Activated effector memory CD4-positive, alpha-beta T cell treated with anti-CD3 and anti-CD28 coated beads, Interleukin-2, amount 50 U/mL, for 16 hours (primary cell): ENCODE measurements at places on chromosomes 4 and X.

- DNase-seq = no peak
Measured at GRCh38 chr4:101135371-101136010, 211.8 kb downstream of the PPP3CA start.

- DNase-seq = no peak
Measured at GRCh38 chrX:98405376-98405775, 1521.7 kb downstream of the RPA4 start.

GRCh38 chr4:48664938-48665337, 115.1 kb downstream of the FRYL start:
- DNase-seq = no peak

DNA sequence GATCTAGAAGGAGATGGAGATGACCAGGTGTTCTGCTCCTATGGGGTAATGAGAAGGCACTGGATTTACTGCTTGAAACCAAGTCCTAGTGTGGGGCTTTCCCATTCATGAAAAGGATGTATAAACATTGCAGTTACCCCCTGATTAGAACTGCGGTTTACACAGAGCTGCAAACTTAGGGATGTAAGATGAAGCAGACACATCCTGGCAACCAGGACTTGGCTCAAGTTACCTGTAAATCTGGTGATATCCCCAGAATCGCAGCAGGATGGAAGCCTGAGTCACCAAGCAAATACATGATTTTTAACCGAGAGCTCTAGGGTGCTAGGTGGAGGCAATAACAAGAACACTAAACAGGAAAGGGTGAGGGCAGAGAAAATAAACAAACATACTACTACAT, 178.6 kb upstream of the MAMLD1 start:
- no peak for DNase-seq

DNA sequence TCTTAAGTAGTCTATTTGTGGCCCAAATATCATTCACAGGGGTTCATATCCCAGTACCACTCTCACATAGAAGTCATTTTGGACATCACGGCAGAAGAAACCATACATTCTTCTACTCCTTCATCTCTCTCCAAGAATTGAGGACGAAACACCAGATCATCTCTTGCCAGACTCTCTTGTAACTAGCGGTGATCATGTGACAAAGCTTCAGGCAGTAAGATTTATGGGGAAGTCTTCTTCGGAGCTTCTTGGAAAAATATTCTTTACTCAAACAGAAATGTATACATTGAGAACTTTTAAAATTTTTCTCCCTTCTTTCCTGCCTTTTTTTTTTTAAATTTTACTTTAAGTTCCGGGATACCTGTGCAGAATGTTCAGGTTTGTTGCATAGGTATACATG, 4.7 kb upstream of the TBC1D19 start:
- no peak for DNase-seq

GRCh38 chr4:88283661-88284438, 511 bp downstream of the PPM1K start:
- peak; percentile 89 for DNase-seq

GRCh38 chr4:186752325-186752724, 28.7 kb upstream of the FAT1 start:
- DNase-seq = no peak

- DNase-seq = no peak
Measured at GRCh38 chr4:157127571-157127970, 51.6 kb downstream of the GLRB start.

DNA sequence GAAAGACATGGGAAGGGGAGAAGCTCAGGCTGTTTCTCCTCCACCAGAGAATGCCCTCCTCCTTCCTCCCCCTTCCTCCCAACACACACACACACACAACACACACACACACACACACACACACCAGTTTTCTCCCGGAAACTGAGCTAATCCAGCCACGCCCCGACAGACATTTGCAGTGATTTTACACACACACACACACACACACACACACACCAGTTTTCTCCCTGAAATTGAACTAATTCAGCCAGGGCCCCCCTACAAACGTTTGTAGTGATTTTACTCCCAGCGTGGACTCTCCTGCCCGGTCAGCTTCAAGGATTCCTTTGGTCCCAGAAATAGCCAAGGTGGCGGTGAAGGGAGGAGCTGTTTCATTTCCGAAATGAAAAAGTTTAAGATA, 32.9 kb upstream of the STX18 start:
- DNase-seq = no peak

- no peak for DNase-seq
Measured at GRCh38 chr4:25883565-25883964, 20.8 kb upstream of the SEL1L3 start.

- no peak for DNase-seq
Measured at GRCh38 chr4:55028196-55028595, 97.2 kb downstream of the KDR start.

DNA sequence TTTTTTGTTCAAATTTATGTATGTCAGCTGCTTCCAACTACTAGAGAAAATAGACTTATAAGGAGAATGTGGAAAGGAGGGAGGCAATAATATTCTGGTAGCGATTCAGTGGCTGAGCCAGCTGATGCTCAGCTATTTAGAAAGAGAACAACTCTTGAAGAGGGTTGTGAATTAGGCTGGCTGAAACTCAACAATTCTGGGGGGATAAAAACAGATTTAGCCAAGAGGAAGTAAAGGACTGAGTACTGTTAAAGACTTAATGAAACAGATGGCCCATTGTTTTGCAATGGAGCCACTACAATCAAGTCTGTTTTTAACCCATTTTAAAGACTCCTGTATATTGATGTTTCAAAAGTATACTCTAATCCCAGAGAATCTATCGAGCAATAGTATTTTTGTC, 1058.9 kb downstream of the C4orf33 start:
- no peak for DNase-seq

GRCh38 chr4:3390288-3390811, 51.4 kb upstream of the HGFAC start:
- peak; percentile 48 for DNase-seq

GRCh38 chr4:85979276-85979675, 380.6 kb downstream of the MAPK10 start:
- no peak for DNase-seq

DNA sequence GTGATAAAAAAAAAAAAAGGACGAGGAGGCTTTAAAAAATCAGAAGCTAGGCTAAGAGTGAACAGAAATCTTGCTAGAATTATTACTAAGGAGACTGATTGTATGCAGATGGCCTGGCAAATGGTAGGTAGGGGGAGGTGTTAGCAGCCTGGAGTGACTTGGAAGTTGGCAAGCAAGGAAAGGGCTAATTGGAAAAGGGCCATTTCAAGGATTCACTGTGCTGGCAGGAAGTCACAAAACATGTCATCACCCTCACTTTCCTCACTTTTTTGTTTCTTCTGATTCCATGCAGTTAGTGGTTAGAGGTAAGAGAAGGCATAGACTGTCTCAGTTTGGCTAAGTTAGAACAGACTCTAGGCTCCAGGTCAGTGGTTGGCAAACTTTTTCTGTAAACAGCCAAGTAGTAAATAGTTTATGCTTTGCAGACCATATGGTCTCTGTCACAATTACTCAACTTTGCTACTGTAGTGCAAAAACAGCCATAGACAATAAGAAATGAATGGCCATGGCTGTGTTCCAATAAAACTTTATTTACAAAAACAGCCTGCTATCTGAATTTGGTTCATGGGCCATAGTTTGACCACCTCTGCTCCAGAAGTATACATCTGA, 646.5 kb upstream of the ACTRT1 start:
- no peak for DNase-seq

DNA sequence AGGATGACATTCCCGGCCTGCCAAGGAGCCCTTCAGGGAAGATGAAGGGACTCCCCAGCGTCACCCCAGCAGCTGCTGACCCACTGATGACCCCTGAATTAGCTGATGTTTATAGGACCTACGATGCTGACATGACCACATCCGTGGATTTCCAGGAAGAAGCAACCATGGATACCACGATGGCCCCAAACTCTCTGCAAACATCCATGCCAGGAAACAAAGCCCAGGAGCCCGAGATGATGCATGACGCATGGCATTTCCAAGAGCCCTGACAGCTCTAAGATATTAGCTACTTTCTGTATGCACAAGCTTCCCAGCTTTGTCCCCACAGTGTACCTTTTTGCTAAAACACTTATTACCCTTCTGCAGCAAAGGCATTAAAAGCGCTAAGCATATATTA, 14.4 kb downstream of the AMBN start:
- DNase-seq = no peak

GRCh38 chrX:114073926-114074325, 510.0 kb upstream of the HTR2C start:
- DNase-seq = no peak

- DNase-seq = no peak
Measured at GRCh38 chr4:25779021-25779420, 83.8 kb downstream of the SEL1L3 start.

- DNase-seq = no peak
Measured at GRCh38 chrX:17842769-17843525, 18.2 kb downstream of the RAI2 start.

GRCh38 chr4:28709891-28710290, 1849.2 kb downstream of the STIM2 start:
- DNase-seq = no peak

GRCh38 chrX:53637479-53637878, 49.0 kb downstream of the HUWE1 start:
- DNase-seq = no peak

GRCh38 chr4:13547485-13548041, 3.3 kb upstream of the NKX3-2 start:
- DNase-seq = peak; percentile 72

DNA sequence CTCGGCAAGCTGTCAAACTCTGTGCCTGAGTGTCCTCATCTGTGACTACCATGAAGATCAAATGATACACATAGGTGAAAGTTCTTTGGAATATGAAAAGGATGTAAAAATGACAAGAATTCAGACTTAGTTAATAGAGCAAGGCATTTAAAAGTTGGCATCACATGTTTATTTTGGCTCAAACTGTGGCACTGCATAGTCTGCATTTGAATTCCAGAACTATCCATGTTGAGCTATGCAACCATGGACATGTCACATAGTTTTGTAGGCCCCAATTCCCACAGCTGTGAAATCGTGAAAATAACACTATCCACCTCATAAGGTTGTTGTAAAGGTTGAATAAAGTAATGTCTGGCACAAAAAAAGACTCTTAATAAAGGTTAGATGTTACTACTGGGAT, 33.9 kb downstream of the AFF2 start:
- DNase-seq = no peak

DNA sequence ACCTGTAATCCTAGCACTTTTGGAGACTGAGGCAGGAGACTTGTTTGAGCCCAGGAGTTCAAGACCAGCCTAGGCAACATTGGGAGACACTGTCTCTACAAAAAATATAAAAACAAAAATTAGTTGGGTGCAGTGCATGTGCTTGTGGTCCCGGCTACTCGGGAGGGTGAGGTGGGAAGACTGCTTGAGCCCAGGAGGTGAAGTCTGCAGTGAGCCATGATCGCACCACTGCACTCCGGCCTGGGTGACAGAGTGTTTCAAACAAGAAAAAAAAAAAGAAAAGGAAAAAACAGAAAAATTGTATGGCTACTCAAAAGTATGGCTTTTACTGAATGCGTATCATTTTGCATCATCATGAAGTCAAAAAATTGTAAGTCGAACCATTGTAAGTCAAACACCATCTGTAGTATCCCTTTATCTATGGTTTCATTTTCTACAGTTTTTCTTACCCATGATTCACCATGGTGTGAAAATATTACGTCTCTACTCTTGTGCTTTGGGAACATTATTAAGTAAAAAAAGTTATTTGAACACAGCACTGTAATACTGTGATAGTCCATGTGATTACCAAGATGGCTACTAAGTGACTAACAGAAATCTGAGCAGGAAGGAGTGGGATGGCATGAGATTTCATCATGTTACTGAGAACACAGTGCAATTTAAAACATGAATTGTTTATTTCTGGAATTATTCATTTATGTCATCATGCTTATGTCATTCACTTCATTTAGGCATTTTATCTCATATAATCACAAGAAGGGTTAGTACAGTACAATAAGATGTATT, 26.5 kb upstream of the MANBA start:
- no peak for DNase-seq

- no peak for DNase-seq
Measured at GRCh38 chr4:39637221-39637585, 1.5 kb downstream of the SMIM14 start.

DNA sequence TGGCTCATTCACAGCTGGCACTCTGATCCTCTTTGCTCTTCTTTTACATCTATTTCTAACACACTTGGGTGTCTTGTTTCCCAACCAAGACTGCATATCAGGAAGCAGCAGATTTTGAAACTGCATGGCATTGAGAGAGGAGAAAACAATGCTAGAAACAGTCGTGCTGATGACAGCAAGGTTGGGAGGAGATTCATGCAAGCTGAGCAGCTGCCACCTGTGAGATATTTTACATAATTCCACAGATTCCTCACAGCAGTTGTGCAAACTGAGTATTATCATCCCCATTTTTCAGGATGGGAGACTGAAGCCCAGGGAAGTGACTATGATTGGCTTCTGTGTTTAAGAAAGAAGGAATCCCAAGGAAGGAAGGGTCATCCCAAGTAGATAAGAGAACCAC, 105.0 kb downstream of the SLC2A9 start:
- no peak for DNase-seq

DNA sequence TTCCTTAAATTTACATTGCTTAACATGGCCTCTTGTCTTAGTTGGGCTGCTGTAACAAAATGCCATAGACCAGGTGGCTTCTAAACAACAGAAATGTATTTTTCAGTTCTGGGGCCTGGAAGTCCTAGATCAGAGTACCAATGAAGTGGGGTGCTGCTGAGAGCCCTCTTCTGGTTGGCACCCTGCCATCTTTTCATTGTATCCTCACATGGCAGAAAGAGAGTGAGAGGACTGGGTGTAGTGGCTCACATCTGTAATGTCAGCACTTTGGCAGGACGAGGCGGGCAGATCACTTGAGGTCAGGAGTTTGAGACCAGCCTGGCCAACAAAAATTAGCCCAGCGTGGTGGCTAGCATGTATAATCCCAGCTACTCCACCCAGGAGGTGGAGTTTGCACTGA, 12.0 kb upstream of the KLB start:
- DNase-seq = no peak

- no peak for DNase-seq
Measured at GRCh38 chr4:81722290-81722851, 250.7 kb upstream of the RASGEF1B start.

GRCh38 chr4:12118651-12119213, 690.0 kb upstream of the HS3ST1 start:
- no peak for DNase-seq

DNA sequence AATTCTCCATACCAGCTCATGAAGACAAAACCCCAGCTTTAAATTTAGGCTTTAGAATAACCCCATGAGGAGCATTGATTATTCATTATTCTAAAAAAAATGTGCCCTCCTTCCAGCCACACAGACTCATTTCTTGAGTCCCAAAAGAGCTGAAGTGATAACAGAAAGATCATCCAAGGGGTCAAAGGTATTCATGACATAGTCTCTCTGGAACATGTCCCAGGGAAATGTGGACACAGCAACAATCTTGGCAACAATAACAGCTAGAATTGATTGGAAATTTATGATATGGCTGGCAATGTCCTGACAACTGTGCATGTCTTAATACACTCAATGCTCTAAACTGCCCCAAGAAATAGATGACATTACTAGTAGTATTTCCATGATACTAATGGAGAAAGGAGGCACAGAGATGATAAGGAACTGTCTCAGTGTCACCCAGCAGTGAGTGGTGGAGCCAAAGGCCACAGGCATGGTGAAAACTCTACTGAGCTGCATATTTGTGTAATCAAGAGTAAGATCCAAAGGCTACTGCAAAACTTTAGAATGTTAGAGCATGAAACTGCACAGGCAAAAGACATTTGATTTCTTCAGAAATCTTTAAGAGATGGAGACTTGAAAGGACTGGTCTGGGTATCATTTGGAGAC, 37.3 kb upstream of the XAGE1B start:
- DNase-seq = no peak
